ENCODE measurements at places on chromosomes 6 and 20.

GRCh38 chr6:122696079-122696478 lies 83.4 kb upstream of the FABP7 start:
- no peak for DNase-seq

- DNase-seq = no peak
Observed at GRCh38 chr20:32316667-32317066, 39.2 kb downstream of the KIF3B start.

DNA sequence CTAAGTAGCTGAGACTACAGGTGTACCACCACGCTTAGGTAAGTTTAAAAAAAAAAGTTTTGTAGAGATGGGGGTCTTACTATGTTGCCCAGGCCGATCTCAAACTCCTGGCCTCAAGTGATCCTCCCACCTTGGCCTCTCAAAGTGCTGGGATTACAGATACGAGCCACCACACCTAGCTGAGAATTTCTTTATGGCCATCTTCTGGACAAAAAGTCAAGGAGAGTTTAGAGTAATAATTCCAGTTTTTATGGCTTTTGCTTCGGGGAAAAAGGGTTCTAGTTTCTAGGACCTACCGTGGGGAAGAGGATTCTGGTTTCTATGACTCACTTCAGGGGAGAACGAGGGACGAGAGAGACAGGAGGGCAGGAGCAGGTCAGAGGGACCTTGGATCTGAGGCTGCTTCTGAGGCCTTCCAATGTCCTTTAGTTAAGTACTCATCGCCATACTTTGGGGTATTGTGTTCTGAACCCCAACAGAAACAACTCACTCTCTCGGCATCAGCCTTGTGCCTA lies 69.3 kb upstream of the IER3 start:
- no peak for DNase-seq

GRCh38 chr20:5481872-5482271 lies 165.1 kb upstream of the PROKR2 start:
- no peak for DNase-seq

- no peak for DNase-seq
Observed at GRCh38 chr6:138979813-138980668, 8.0 kb downstream of the REPS1 start.

Data from thymus (tissue), 14 donors.